CD4-positive, alpha-beta T cell (primary cell): ENCODE measurements at places on chromosomes 16 and 17.
A peak's percentile ranks its signal among the peaks of the same experiment; 100 is the strongest.

DNA sequence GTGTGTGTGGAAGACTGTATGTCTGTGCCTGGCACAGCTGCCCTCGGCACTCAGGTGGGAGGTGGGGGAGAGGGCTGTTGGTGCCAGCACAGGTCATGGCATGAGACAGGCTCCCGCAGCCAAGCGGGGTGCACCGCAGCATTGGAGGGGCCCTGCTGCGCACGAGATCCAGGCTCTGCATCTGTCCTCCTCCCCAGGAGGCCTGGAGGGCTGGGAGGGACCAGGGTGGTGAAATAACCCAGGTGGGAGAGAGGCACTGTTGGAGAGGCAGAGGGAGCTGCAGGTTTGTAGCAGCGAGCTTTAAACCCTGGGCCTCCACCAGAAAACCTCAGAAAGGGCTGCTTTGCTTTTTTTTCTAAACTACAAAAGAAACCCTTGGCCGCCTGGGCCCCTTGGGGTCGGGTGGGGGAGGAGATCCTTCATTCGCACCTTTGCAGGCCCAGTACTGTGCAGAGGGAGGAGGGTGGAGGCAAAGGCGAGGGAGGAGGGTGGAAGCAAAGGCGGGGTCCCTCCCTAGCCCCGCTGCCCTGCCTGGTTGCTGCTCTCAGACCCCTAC is 241.7 kb downstream of the SEC14L1 start:
- DNase-seq: peak; percentile 80

- DNase-seq: no peak
Observed at GRCh38 chr16:18936727-18937340, 10.6 kb upstream of the SMG1 start.

GRCh38 chr16:2206780-2207433 is 1.7 kb downstream of the MLST8 start:
- no peak for DNase-seq

- DNase-seq: no peak
Observed at GRCh38 chr16:21283521-21284289, 5.6 kb upstream of the CRYM start.

DNA sequence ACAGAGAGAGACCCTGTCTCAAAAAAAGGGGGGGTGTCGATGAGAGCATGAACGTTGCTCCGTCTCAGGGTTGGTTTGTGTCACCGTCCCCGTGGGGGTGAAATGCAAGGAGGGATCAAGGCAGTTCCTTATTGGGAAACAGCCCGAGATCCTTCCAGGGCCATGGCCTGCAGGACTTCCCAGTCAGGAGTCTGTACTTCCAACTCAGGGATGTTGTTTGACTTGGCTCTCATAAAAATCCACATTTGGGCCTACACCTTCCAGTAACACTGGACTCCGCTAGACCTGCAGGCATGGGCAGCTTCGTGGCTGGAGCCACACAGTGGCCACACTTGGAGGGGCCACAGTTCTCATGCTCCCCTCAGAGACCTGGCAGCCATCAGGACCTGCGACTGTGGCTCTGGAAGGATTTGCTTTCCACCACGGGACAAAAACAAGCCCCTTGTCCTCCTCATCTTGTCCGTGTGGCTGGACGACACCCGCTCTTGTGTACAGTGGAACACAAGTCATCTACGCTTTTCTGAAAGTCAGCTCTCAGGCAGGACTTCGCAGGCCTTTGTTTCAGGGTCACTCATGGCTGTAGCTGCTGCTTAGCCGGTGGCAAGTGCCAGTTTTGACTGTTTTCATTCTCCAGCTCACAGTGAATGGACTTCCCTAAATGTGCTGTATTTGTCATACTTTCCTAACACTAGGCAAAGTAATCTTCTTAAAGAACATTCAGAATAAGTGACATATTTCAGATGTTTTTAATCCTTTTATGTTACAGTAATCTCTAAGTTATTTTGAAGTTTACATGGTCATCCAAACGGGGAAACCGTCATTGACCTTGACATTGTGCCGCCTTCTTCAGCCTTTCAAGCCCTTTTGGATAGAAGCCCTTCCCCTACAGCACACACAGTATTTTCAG is 24.2 kb upstream of the IL17C start:
- DNase-seq: no peak

- DNase-seq: no peak
Observed at GRCh38 chr16:67697422-67698185, 21.5 kb downstream of the GFOD2 start.

- no peak for DNase-seq
Observed at GRCh38 chr17:18218756-18219415, 6.5 kb upstream of the LLGL1 start.

GRCh38 chr17:82754297-82755208 is 2.7 kb downstream of the TBCD start:
- no peak for DNase-seq

DNA sequence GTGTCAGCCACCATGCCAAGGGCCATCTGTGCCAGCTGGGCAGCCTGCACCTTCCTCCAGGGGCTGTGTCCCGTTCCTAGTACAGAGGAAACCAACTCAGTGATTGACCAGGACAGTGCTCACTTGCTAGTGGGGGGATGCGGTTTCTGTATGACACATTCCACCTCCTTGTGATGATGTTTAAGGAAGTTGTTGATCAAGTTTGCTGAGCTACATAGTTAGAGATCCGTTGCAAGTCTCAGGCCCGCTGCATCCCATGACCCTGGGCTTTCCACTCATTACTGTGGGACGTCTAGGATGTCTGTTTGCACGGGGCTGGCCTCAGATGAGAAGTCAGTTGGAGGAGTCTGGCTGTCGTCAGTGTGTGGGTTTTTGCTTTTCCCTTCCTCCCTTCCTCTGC is 33.6 kb downstream of the RNF213 start:
- DNase-seq: no peak

DNA sequence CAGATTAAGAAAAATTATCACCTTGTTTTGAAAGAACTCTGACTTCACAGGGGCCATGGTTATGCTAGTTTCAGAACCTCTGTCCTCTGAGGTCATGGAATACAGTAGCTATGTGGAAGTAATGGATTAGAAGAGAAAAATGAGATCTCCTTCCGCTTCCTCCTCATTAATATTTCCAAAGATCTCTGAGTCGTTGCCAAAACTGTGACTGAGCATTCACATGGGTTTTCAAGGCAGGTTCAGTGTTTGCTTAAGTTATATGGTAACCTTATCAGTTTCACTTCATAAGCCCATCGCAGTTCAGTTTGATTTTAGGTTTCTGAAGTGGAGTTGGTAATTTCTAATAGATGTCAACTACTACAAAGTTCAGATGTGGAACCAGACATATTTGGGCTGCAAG is 321.2 kb upstream of the SOX9 start:
- DNase-seq: no peak

GRCh38 chr17:50588391-50589049 is 28.0 kb downstream of the CACNA1G start:
- DNase-seq: no peak

- no peak for DNase-seq
Observed at GRCh38 chr17:48270899-48271298, 159.1 kb downstream of the SKAP1 start.

DNA sequence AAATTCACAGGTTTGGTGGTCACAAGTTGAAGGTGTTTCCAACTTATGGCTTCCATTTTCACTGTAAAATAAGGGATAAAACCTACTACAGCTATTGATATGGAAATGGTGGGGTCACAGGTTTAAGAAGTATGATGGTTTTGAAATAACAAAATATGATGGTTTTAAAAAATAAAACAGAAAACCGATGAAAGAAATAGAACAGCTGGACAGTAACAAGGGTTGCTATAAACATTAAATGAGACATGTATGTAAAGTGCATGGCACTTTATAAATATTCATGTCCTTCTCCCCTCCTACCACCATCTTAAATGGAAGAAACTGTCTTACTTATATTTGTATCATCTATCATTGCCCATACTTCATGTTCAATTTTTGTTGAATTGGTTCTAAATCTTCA is 31.3 kb downstream of the ASPA start:
- no peak for DNase-seq

GRCh38 chr17:17134957-17135333 is 71.2 kb downstream of the PLD6 start:
- DNase-seq: no peak

DNA sequence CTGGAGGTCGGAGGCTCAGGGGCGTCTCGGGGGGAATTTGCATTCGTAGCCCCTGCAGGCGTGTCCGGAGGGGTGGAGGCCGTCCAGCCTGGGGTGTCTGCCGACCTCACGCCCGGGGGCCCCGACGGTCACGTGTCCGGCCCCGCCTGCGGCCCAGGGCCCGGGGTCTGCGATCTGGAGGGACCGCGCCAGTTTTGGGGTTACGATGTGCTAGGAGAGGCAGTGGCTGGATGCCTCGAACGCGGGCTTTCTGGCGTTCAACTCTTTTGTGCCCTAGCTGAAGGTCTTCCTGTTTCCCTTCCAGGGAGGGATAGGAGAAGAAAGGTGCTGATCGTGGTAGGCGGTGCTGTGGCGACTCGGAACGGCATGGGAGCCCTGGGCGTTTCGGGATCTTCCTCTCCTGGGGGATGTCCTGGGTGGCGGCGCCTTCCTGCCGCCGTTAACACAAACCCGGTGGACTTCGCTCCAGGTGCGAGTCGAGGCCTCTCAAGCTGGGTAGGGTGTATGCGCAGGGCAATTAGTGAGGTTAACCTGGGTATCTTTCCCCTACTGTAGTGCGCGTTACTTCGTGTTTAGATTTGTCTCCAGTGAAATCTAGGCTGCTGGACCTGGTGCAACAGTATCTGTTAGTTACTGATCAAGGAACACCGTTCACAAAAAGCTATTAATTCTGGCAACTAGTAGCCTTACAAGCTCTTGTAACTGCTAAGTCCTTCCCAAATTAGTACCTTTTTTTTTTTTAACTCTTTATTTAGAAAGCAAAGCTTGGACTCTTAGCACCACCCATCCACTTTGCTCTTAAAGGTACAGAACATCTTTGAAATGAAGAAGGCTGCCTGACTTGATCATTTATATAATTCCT is 1.3 kb downstream of the AKAP1 start:
- DNase-seq: peak; percentile 29

DNA sequence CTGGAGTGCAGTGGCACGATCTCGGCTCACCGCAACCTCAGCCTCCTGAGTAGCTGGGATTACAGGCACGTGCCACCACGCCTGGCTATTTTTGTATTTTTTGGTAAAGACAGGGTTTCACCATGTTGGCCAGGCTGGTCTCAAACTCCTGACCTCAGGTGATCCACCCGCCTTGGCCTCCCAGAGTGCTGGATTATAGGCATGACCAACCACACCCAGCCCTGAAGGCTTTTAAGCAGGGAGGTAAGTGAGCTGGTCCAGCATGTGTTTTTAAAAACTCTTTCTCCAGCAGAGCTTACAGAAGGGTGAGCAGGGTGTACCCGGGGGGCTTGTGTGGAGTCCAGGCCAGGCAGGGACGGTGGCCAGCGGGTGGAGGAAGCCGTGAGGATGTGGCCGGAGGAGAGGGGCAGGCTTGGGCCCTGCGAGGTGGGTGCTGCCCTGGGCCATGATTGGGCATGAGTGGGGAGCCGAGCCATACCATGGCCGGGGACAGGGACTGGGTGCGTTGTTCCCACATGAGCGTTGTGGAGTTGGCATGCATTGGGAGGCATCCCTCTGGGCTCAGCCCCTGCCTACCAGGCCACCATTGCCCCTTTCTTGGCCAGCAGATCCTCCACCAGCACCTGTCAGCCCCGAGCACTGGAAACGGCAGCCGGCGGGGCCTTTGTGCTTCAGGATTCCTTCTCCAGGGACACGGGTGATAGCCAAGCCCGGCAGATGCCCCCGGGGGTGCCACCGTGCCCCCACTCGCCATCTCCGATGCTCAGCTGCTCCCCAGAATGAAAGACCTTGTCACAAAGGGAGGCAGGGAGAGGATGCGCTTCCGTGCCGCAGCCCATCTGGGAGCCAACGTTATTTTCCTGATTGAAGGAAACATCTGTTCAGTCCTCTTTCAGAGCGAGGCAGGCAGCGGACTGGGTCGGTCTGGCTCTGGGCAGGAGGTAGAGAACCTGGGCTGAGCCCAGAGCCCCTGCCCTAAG is 64.5 kb downstream of the RAI1 start:
- no peak for DNase-seq

- DNase-seq: no peak
Observed at GRCh38 chr17:44203731-44204440, 4.2 kb upstream of the ATXN7L3 start.

DNA sequence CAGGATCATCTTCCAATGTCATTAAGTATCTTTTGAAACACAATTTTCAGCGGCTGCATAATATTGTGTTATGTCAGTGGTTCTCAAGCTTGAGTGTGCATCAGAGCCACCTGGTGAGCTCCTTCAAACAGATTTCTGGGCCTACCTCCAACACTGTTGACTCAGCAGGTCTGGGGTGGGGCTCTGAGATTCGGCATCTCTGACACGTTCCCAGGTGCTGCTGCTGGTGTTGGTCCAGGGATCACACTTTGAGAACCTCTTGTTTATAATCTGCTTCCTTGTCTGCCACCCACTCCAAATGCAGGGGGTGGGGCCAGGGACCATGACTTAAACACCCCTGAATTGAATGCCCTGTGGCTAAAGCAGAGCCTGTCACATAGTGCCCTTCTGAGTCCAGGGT is 73.8 kb upstream of the HNF1B start:
- no peak for DNase-seq
